ENCODE measurements at places on chromosomes 7 and 10. TPM values are rescaled to one million over a fixed set of nuclear protein-coding genes. Genes with fewer than 3 reads are reported as not detected.

The WNT8B gene
- total RNA-seq = 3.1 TPM

The IDI2 gene
- not detected for total RNA-seq

The LRIT1 gene
- total RNA-seq = not detected

The MKX gene
- total RNA-seq = 0.31 TPM

The FGF8 gene
- total RNA-seq = 2.4 TPM

DNA sequence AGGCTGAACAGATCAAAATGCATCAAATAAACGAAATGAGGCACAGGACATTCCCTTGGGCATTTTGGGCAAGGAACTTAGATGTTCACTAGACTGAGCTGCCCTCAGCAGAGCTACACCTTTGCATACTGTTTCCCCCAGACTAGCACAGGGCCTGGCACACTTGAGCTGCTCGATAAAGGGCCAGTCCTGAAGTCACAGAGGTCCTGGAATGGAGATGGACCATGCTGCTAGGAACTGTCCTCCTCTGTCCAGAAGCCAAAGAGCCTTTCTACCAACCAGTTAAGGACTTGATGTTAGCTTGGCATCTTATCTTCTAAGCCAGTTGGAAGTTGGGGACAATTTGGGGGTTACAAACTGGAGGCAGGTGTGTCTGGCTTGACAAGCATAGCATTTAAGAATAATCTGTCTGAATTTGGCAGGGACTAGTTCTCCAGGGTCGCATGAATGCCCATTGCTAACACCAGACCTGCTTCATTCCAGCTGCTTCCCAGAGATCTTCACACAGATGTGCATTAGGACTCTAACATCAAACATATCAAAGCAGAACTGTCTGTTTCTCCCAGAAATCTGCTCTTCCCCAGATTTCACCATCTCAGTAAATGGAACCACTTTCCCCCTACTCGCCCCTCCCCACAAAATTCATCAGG is 152.2 kb upstream of the PDE1C start:
- H3K4me3 ChIP-seq = no peak overlapping the region
- peaks cover 19% of the 10 kb centered on the region for H3K27me3 ChIP-seq
- DNase-seq = no peak
- no peaks in the 10 kb centered on the region for H3K36me3 ChIP-seq

- no peak overlapping the region for H3K27ac ChIP-seq
- no peaks in the 10 kb centered on the region for H3K27me3 ChIP-seq
- no peak overlapping the region for H3K4me3 ChIP-seq
- DNase-seq = no peak
Observed at GRCh38 chr10:18043148-18044006, 91.7 kb downstream of the SLC39A12 start.

GRCh38 chr10:126584836-126585235 is 85.7 kb downstream of the C10orf90 start:
- no peak overlapping the region for H3K27ac ChIP-seq
- H3K27me3 ChIP-seq = peaks cover 39% of the 10 kb centered on the region
- H3K4me1 ChIP-seq = peaks cover 2% of the 10 kb centered on the region
- DNase-seq = no peak
- H3K36me3 ChIP-seq = no peaks in the 10 kb centered on the region

DNA sequence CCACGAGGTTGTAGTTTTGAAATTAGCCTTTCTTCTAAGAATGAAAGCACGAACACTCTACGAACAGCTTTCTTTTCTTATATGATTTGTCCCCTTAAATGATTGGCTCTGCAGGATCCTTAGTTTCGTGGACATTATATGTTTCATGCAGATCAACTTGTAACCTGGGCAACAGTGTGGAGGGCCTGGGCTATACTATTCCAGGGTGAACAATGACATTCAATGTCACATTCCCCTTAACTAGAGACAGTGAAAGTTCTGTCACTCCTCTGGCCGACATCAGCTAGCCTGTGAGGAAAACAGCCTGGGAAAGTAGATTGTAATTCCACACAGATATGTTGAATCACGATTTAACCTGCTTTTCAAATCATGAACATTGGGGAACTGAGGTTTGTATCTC is 23.4 kb downstream of the TAS2R16 start:
- no peak for DNase-seq
- H3K36me3 ChIP-seq = no peaks in the 10 kb centered on the region
- H3K27ac ChIP-seq = no peak overlapping the region
- H3K4me1 ChIP-seq = peaks cover 3% of the 10 kb centered on the region

DNA sequence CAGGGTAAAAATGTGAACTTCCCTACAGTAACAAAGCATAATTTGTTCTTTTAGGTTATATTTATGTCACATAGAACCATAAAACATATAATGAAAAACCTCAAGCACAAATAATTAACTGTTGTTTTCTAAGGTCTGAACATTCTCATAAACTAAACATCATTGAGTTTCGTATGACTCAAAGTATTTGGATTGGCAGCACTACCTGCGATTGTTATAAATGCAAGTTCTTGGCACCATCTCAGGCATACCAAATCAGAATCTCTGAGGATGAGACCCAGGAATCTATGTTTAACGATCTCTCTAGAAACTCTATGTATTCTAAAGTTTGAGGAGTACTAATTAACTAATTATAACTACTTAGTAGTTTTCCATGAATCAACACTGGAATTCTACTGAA is 22.5 kb downstream of the ORC5 start:
- peaks cover 43% of the 10 kb centered on the region for H3K36me3 ChIP-seq
- H3K27me3 ChIP-seq = no peaks in the 10 kb centered on the region
- no peak for DNase-seq
- H3K4me3 ChIP-seq = no peak overlapping the region
- no peaks in the 10 kb centered on the region for H3K4me1 ChIP-seq
- no peak overlapping the region for H3K27ac ChIP-seq

- peaks cover 2% of the 10 kb centered on the region for H3K4me1 ChIP-seq
- no peaks in the 10 kb centered on the region for H3K36me3 ChIP-seq
Observed at GRCh38 chr7:44277851-44278250, 47.5 kb downstream of the CAMK2B start.

- H3K36me3 ChIP-seq = no peaks in the 10 kb centered on the region
- no peak overlapping the region for H3K4me3 ChIP-seq
Observed at GRCh38 chr10:26274391-26274790, 57.8 kb downstream of the GAD2 start.

DNA sequence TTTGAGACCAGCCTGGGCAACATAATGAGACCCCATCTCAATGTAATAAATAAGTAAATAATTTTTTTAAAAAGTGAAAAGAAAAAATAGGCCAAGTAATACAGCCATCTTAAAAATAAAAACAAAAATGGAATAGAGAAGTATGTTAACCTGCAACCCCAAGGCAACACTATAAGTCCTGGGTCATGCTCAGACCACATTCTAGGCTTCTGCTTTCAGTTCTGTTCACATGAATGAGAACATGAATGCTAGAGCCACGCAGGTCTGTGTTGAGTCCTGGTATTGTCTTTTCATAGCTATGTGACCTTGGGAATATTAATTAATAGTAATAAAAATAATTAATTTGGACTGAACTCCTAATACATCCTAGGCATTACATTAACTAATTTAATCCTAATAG is 284.0 kb downstream of the AUTS2 start:
- DNase-seq = no peak
- H3K4me1 ChIP-seq = peaks cover 13% of the 10 kb centered on the region
- H3K36me3 ChIP-seq = no peaks in the 10 kb centered on the region
- H3K27ac ChIP-seq = no peak overlapping the region
- H3K4me3 ChIP-seq = no peak overlapping the region
- H3K27me3 ChIP-seq = no peaks in the 10 kb centered on the region

DNA sequence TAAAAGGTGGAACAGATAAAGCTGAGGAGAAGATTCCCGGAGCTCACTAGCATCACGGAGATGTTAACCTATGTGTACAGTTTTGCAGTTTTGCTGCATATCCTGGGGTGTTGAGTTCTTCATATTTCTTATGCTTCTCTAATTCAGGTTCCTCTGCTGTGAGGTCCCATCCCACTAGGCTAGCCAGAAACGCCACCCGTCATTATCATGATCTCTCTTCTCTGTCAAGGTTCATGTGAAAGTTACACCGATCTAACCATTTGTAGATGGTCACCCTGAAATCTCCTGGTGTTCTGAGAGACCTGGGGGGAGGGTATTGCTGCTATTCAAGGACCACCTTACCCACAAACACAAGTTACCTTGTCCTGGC is 136.3 kb downstream of the CCDC71L start:
- H3K27ac ChIP-seq = no peak overlapping the region
- H3K36me3 ChIP-seq = no peaks in the 10 kb centered on the region
- DNase-seq = no peak
- peaks cover 7% of the 10 kb centered on the region for H3K4me1 ChIP-seq

- H3K27ac ChIP-seq = no peak overlapping the region
- no peaks in the 10 kb centered on the region for H3K36me3 ChIP-seq
- H3K4me3 ChIP-seq = peak overlapping the region; percentile 50
Observed at GRCh38 chr10:43230101-43230908, 36.6 kb downstream of the RASGEF1A start.

- H3K27ac ChIP-seq = no peak overlapping the region
- H3K36me3 ChIP-seq = no peaks in the 10 kb centered on the region
- no peak for DNase-seq
- H3K4me1 ChIP-seq = peaks cover 29% of the 10 kb centered on the region
- H3K4me3 ChIP-seq = no peak overlapping the region
Observed at GRCh38 chr7:14637968-14638367, 264.6 kb downstream of the DGKB start.

DNA sequence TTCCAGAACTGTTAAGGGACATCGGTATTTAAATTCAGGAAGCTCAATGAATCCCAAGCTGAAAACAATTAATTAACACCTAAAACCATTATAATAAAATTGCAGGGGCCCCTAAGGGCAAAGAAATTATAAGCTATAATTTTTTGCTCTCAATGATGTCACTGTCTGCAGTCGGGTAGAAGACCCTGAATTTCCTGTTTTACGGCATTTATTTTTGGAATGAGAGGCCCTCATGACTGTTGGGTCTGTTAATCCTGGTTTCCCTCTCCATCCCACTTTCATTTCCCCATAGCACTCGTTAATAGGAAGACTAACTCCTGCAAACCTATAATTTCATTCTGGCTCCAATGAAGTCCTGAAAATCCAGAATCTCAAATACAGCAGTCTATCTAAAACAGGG is 25.8 kb upstream of the GPR37 start:
- H3K27ac ChIP-seq = no peak overlapping the region
- no peak overlapping the region for H3K4me3 ChIP-seq
- peaks cover 8% of the 10 kb centered on the region for H3K27me3 ChIP-seq
- H3K36me3 ChIP-seq = no peaks in the 10 kb centered on the region

All from progenitor cell of endocrine pancreas (in vitro differentiated cells).